A375 (cell line): ENCODE measurements at places on chromosomes 5 and 9. TPM values are rescaled to one million over a fixed set of nuclear protein-coding genes. Genes with fewer than 3 reads are reported as not detected.

MRPS2 gene
- total RNA-seq, result 66.1 and 73.4 TPM in 2 replicates

CDH12 gene
- 29.0 and 31.6 TPM in 2 replicates for total RNA-seq

PALM2AKAP2 gene
- total RNA-seq, result 12.2 and 14.0 TPM in 2 replicates

ADRA1B gene
- total RNA-seq, result 1.3 and 2.7 TPM in 2 replicates

OR1J2 gene
- total RNA-seq, result 0.49 TPM in 1 of 2 replicates, not detected in the other

SHISAL2B gene
- not detected in 2 replicates for total RNA-seq

SMIM15 gene
- total RNA-seq, result 75.4 and 87.6 TPM in 2 replicates

DMGDH gene
- total RNA-seq, result not detected in 2 replicates
